ENCODE measurements at places on chromosomes 13 and 19. TPM values are rescaled to one million over a fixed set of nuclear protein-coding genes. Genes with fewer than 3 reads are reported as not detected.

The HAUS5 gene
- total RNA-seq: 16.6 TPM

The POSTN gene
- total RNA-seq: not detected

The CGB5 gene
- 1.4 TPM for total RNA-seq

The CCL25 gene
- not detected for total RNA-seq

The HS6ST3 gene
- total RNA-seq: not detected

The NLRP11 gene
- not detected for total RNA-seq

The HIPK4 gene
- total RNA-seq: 0.32 TPM

The SGCG gene
- total RNA-seq: not detected

The BCL2L12 gene
- 74.0 TPM for total RNA-seq

The DHDH gene
- 1.4 TPM for total RNA-seq

The COX6B2 gene
- 4.3 TPM for total RNA-seq

The SMAD9 gene
- total RNA-seq: 0.09 TPM

The ATP8A2 gene
- 0.08 TPM for total RNA-seq

The SYNE4 gene
- total RNA-seq: 0.72 TPM

The RDH8 gene
- total RNA-seq: 0.43 TPM

The PCDH9 gene
- total RNA-seq: 7.2 TPM

The ZNF66 gene
- not detected for total RNA-seq

The TEX26 gene
- not detected for total RNA-seq

The CERS4 gene
- total RNA-seq: 2.8 TPM

The MAMSTR gene
- 0.26 TPM for total RNA-seq

The BEST2 gene
- total RNA-seq: not detected

The NBEA gene
- 2.0 TPM for total RNA-seq

The DACH1 gene
- not detected for total RNA-seq

The KDM4B gene
- total RNA-seq: 7.0 TPM

The OR10H4 gene
- not detected for total RNA-seq

The ZNF154 gene
- not detected for total RNA-seq

The TUBA3C gene
- not detected for total RNA-seq

The LILRB1 gene
- 0.03 TPM for total RNA-seq

The CLIP3 gene
- 0.76 TPM for total RNA-seq

The C3 gene
- total RNA-seq: 45.2 TPM

The ADGRE3 gene
- total RNA-seq: not detected
